ENCODE measurements at places on chromosomes 2 and 18.

GRCh38 chr2:235591231-235591730 lies 97.4 kb downstream of the AGAP1 start:
- no peak for DNase-seq

- no peak for DNase-seq
Measured at GRCh38 chr2:43144263-43144662, 82.1 kb downstream of the ZFP36L2 start.

DNA sequence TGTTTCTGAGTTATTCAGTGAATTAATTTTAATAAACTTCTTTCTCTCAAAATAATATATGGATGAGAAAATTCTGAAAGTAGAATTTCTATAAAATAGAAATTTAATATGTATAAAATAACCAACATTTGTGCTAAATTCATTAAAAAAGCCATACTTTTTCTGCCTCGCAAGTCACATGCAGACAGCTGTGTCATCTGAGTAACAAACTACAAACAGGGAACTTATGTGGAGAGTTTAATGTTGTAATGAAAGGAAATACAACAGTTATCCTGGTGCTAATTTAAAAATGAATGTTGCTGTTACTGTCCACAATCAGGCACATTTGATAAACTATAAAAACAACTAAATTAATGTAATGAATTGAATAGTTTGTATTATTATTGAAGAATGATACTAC lies 22.2 kb downstream of the RMDN2 start:
- DNase-seq: no peak

DNA sequence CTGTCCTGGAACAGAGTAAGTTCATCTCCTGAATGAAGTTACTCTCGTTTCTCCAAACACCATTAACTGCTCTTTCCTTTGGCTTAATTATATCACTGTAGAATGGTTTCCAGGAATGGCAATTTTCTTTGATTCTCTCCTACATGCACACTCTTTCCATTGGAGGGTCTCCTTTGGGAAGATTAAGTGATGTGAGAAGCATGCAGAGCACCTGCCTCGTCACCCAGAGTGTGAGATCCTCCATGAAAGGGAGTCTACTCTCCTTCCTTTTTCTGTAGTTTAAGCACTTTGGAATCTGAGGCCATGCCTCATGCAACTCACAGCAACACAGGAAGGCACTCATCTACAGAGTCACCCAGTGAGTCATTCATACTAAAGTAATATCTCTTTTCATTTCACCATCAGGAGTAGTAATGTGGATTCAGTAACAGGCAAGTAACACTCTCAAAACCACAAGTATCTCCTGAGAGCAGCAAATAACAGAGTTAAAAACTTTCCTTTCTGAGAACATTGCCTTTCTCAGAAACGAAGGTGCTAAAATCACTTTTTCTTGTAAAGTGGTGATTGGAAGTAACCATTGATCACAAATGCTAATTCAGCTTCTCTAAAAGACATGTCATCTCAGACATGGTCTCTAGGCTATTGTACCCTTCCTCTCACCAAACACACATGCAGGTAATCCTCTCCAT lies 52.8 kb upstream of the IL1RL1 start:
- DNase-seq: no peak

GRCh38 chr2:7436096-7436906 lies 519.1 kb downstream of the RNF144A start:
- DNase-seq: no peak
